Hepatocyte (in vitro differentiated cells): ENCODE measurements at places on chromosomes 1 and 21. TPM values are rescaled to one million over a fixed set of nuclear protein-coding genes. Genes with fewer than 3 reads are reported as not detected.

DNA sequence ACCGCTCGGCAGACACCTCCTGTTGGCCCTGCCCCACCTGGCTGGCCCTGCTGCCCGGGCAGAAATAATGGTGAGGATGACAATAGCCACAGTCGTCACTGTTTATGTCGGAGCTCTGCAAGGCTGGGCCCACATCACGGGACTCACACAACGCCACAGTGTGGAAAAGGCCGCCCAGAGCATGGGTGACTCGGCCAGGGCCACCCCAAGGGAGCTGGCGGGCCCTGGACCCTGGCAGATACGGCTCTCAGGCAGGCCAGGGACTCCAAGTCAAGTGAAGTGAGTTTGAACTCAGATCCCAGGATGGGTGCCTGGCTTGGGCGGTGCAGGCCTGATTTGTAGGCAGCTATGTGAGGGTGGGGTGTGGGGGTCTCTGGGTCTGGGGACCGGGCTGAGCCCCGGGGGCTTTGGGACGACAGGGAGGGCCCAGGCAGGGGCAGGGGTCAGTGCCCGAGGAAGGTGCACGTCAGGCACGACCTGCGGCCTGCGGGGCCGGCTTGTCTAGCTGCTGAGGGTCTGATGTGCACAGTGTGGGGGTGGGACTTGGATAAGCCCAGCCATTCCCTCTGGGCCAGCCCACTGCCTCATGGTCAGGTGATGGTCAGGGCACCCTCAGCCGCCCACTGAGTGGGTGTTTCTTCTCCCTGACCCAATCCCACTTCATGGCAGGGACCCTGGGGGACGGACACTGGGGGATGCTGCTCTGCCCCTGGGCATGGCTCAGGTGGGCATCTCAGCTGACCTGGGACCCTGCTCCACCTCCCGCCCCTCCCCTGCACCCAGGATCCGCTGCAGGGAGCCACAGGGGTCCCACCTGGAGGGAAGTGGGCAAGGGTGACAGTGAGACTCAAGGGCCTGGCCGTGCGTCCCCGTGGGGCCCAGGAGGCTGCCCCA, 1.0 kb downstream of the RNF223 start:
- peaks cover 5% of the 10 kb centered on the region for H3K4me1 ChIP-seq
- H3K27me3 ChIP-seq: no peaks in the 10 kb centered on the region
- peak overlapping the region; percentile 48 for H3K27ac ChIP-seq
- no peak overlapping the region for H3K4me3 ChIP-seq

- H3K27me3 ChIP-seq: no peaks in the 10 kb centered on the region
- H3K27ac ChIP-seq: no peak overlapping the region
- no peak overlapping the region for H3K4me3 ChIP-seq
- no peak for DNase-seq
- H3K36me3 ChIP-seq: no peaks in the 10 kb centered on the region
Observed at GRCh38 chr1:244075247-244075722, 24.2 kb downstream of the ZBTB18 start.

DNA sequence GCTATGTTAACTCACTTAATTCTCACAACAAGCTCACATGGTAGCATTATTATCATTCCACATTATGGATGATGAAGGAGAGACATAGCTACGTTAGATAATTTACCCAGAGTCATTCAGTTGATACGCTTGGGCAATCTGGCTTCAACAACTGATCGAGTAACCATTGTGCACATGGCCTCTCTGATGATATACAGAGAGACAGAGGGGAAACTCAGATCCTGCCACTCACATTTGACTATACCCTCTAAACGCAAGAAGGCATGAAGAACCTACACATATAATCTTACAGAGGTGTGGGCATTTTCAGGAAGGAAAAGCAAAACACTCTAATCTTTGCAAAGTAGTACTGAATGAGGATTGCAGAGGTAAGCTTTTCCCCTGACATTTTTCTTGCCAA, 360.1 kb downstream of the BARHL2 start:
- no peak overlapping the region for H3K27ac ChIP-seq
- H3K4me1 ChIP-seq: no peaks in the 10 kb centered on the region
- H3K27me3 ChIP-seq: no peaks in the 10 kb centered on the region
- H3K4me3 ChIP-seq: no peak overlapping the region
- DNase-seq: no peak

- peak; percentile 63 for DNase-seq
- H3K4me1 ChIP-seq: peaks cover 4% of the 10 kb centered on the region
- H3K4me3 ChIP-seq: no peak overlapping the region
- no peaks in the 10 kb centered on the region for H3K27me3 ChIP-seq
Observed at GRCh38 chr1:70504176-70504820, 93.2 kb downstream of the CTH start.

DNA sequence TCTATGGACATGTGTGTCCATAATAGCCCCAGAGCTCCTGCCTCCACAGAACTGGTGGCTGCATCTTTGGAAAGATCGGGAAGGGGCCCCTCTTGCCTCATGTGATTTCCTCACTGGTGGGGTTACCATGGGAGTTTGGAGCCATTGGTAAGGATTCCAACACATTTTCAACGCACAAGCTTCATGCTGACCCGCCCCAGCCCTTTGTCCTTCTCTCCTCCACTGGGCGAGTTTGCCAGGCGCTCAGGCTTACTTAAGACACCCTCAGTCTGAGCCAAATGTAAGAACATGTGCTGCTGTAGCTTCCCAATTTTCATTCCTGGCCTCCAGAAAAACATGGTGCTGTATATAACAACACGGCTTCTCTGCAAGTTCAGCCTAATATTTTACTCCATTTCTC, 72.4 kb downstream of the ATP5PO start:
- H3K27me3 ChIP-seq: no peaks in the 10 kb centered on the region
- DNase-seq: no peak
- no peak overlapping the region for H3K27ac ChIP-seq
- no peak overlapping the region for H3K4me3 ChIP-seq
- peaks cover 23% of the 10 kb centered on the region for H3K4me1 ChIP-seq
- no peaks in the 10 kb centered on the region for H3K36me3 ChIP-seq

- H3K27me3 ChIP-seq: no peaks in the 10 kb centered on the region
- DNase-seq: no peak
- H3K36me3 ChIP-seq: no peaks in the 10 kb centered on the region
- no peaks in the 10 kb centered on the region for H3K4me1 ChIP-seq
Observed at GRCh38 chr21:32423320-32424190, 11.0 kb downstream of the EVA1C start.

DNA sequence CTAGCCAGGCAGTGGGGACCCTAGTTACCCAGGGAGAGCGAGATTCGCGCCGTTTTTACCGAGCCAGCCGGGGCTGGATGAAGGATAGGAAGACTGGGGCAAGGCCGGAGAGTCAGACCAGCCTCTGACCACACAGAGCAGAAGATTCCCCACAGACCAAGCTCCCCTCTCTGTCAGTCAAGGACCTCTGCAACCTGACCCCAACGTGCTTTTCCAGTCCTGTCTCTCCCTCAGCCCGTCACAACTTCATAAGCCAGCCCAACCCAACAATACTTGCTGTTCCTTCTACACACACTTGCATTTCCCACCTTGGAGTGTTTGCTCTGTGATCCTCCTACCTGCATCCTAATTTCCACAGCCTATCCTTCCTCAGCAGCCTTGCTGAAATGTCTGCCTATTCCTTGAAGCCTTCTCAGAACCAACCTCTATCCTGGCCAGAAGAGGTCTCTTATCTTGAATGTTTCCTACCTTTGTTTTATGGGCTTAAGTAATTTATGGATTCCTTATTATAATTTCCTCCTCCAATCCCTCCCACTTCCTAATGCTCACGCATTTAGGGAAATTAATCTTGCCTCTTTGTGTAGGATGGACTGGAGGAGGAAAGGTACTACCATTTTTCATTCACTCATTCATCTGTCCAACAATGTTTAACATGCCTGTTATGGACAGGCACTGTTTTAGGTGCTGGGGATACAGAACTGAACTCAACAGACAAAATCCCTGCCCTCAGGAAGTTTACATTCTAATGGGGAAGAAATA, at the start of gene GSTM3:
Gene GSTM3, minus strand, starts transcription at position 424 of the 759 bp plus-strand sequence. CDS start 751 bp downstream, outside the sequence.
- DNase-seq: no peak
- no peaks in the 10 kb centered on the region for H3K36me3 ChIP-seq
- peak within 1 kb of the TSS; percentile 93 for H3K27ac ChIP-seq
- peaks cover 10% of the 10 kb centered on the region for H3K4me1 ChIP-seq

DNA sequence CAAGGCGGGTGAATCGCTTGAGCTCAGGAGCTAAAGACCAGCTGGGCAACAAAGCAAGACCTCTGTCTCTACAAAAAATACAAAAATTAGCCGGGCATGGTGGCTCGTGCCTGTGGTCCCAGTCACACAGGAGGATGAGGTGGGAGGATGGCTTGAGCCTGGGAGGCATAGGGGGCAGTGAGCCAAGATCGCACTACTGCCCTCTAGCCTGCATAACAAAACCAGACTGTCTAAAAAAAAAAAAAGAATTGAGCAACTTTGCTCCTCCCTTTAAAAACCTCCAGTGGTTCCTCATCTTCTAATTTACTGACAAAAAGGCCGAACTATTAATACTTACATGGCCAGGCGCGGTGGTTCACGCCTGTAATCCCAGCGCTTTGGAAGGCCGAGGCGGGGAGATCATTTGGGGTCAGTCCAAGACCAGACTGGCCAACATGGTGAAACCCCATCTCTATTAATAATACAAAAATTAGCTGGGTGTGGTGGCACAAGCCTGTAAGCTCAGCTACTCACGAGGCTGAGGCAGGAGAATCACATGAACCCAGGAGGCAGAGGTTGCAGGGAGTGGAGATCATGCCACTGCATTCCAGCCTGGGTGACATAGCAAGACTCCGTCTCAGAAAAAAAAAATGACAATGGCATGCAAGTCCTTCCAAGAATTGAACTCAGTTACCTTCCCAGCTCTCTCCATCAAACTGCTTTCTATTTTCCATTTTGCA, 4.4 kb downstream of the ACBD3 start:
- H3K4me1 ChIP-seq: peaks cover 28% of the 10 kb centered on the region
- H3K4me3 ChIP-seq: no peak overlapping the region
- no peaks in the 10 kb centered on the region for H3K27me3 ChIP-seq

DNA sequence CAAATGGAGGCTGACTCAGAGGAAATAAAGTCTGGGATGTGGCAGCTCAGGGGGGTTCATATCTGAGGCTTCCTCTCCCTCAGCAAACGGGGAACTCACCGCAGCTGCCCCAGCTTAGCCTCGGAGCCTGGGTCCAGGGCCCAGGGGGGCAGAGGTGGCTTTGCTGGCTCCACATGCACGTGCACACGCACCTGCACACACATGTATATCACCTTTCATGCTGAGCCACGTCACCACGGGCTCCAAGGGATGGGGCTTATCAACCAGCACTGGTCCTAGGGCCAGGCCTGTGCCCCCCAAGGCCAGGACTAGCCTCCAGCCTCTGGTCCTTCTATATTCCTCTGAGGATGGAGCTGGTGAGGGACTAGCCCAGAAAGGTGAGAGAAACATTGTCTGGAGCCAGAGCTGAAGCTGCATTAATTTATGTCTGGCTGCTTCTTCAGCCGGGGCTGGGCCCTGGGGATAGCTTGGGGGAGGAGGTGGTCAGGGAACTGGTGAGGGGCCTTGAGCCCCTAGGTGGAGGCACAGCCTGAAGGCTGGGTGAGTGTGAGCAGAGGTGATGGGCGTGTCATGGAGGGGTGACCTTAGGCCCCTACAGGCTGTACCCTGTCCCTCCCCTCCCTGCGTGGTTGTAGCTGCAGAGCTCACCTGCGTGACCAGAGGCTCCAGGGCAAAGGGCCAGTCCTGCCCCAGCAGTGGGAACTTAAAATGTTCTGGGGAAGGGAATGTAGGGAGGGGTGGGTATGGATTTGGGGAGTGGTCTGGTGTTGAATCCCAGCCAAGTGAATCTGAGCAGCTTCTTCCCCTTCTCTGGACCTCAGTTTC, 520.8 kb downstream of the PTPRU start:
- no peak overlapping the region for H3K27ac ChIP-seq
- no peaks in the 10 kb centered on the region for H3K27me3 ChIP-seq
- no peak for DNase-seq
- no peak overlapping the region for H3K4me3 ChIP-seq

DNA sequence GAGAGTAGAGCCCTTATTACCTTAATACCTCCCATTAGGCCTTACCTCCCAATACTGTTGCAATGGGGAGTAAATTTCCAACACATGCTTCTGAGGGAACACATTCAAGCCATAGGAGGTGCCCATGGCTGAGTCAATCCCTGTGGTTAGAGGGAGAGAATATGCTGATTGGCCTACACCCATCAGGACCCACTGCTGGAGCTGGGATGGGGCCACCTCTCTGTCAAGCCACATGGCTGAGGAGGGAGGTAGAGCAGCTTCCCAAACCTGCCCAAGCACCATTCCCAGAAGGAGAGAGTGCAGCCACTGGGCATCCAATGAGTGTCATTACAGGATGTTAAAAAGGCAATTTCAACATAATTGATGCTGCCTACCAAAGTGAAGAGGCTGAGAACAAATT, 228.1 kb downstream of the C1orf94 start:
- no peak for DNase-seq
- H3K27ac ChIP-seq: no peak overlapping the region
- H3K36me3 ChIP-seq: no peaks in the 10 kb centered on the region

GRCh38 chr21:42176859-42177258, 42.1 kb upstream of the ABCG1 start:
- no peaks in the 10 kb centered on the region for H3K27me3 ChIP-seq
- H3K4me1 ChIP-seq: no peaks in the 10 kb centered on the region
- H3K36me3 ChIP-seq: no peaks in the 10 kb centered on the region
- no peak for DNase-seq
- no peak overlapping the region for H3K4me3 ChIP-seq

- H3K27ac ChIP-seq: peak overlapping the region; percentile 98
- no peaks in the 10 kb centered on the region for H3K27me3 ChIP-seq
- H3K36me3 ChIP-seq: no peaks in the 10 kb centered on the region
Observed at GRCh38 chr1:206685769-206686477, 1.2 kb downstream of the MAPKAPK2 start.

Gene CFAP141
- not detected in 2 replicates for total RNA-seq
